Esophagus mucosa (tissue), 1 donor: ENCODE measurements at places on chromosomes 2 and 18. TPM values are rescaled to one million over a fixed set of nuclear protein-coding genes. Genes with fewer than 3 reads are reported as not detected.

DNA sequence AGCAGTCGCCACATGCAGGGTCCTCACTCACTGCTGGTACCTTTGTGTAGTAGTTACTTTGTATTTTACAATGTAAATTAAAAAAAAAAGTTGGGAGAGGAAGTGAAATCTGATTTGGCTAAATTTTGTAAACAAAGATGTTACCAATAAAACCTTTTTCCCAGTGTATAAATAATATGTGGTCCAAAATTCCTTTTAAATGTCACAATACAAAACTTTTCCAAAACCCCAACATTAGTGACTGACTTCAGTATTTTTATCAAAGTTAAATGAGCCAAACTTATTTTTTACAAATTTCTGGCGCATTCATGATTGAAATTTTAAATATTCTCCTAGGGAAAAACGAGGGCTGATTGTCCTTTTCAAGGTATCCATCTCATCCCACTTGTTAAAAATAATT lies 239.9 kb downstream of the AGAP1 start:
- no peak for ATAC-seq

GRCh38 chr2:205364261-205364660 lies 318.0 kb upstream of the NRP2 start:
- ATAC-seq: no peak

DNA sequence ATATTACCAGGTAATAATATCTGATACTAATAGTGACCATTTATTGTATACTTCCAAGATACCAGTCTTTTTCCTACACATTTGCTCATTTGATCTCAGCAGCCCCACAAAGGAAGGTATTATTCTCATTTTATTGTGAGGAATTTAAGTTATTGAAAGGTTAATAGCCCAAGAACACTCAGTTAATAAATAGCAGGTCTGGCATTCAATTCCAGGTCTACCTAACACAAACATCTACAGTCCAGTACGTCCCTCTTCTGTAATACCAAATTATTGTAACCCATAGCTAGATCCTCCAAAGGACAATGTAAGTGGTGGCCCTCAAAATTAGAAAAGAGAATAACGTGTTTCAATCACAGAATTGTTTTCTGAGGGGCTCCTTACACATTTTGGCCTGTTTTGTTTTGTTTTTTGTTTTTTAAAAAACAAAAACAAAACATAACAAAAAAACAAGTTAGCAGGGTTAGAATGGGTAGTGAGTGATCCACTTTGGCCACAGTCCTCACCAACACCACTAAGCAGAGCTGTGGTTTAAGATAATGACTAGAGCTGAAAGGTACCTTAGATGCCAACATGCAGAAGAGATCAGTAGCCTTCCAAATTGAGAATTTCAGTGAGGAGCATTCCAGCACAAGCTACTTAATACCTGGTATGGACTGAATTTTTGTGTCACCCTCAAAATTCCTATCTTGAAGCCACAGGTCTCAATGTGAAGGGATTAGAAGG lies 137.5 kb downstream of the DYM start:
- ATAC-seq: no peak

DNA sequence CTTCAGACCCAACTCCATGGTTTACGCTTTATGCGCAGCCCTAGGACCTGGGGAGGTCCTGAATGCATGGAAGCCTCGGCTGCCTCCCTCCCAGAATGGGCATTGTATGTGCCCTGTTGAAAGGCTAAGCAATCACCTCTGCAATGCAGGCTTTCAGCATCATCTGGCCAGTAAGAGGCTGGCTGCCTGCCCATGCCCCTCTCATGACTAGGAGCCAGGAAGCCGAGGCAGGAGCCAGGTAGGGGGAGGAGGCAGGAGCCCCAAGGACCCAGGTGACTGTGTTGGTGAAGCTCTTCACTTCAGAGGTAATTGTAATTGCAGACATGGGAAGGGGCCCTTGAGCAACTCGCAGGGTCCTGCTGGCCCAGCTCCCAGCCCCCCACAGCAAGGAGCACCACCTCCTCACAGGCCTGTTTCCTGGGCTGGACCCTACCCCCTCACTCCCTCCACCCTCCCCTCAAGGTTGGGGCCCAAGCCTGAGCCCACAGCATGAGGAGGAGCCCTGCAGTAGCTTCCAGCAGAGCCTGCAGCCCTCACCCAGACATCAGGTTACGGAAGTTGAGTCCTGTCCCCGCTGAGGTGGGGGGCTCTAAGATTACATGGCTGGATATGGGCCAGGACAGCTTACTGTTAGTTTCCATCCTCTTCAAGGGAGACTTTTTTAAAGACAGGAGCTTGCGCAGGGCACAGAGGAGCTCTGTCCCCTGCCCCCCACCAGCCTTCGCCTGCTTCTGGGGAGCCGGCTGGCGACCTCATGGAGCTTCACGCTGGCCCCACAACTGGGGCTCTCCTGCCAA lies 21.9 kb downstream of the CRACDL start:
- no peak for ATAC-seq

DNA sequence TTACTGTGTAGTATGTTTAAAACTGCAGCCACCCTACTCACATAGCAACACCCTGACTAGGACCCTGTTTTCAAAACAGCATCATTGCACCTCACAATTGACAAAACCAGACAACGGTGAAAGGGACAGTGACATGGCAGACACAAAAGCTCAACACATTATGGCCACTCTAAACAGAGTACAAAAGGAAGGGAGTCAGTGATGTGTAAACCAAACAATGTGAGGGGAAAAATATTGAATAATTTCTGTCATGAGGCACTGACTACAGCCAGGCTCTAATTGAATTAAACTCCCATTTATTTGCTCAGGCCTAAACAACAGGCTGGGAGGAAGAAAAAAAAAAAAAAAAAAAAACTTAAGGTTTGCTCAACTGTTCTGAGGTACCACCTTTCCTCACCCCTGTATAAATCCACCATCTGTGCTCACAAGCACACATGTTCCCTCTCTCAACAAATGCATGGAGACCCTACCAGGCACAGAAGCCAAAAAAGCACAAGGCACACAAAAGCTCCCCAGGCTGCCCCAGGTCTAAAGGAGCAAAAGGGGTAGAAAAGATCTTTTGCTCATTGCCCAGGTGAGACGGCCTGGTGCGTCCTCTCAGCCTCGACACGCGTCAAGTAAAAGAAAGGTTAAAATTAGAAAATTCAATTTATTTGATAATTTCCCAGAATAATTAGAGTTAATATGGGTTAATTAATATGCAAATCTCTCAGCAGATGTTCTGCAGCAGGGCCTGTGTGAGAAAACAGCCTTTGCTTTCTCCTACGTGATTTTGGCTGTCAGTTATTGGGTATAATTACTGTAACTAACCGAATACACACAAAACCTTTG lies 80.9 kb downstream of the ZEB2 start:
- ATAC-seq: no peak

- ATAC-seq: no peak
These were observed 164.4 kb downstream of the PRPF40A start for GRCh38 chr2:152552888-152553287.

DNA sequence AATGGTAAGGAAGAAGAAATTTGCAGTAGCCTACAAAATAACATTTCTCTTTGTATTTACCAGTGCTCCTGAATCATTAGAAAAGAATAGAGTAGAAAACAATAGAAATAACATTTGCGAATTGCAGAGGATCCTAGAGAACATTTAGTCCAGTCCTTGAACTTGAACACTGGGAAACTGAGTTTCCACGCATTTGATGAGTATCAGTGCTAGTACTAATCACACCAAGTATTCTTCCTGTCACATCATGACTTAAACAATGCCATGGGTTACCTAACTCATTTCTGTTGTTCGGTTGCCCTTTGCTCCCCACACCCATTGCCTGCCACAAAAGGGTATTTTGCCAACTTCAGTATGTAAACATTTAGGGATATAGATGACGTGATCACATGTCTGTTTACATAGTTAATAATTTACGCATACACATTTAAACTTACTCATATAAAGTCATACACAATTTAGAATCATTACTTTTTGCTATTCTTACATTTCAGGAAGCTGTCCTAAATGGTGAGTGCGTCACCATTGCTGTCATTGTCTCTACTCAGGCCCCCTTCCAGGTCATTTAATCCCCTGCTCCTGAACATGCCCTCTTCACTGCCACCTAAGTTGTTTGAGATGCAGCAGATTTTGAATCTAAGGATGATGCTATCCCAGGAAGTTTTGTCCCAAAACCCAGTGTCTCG lies 42.3 kb downstream of the CRIM1 start:
- ATAC-seq: no peak

DNA sequence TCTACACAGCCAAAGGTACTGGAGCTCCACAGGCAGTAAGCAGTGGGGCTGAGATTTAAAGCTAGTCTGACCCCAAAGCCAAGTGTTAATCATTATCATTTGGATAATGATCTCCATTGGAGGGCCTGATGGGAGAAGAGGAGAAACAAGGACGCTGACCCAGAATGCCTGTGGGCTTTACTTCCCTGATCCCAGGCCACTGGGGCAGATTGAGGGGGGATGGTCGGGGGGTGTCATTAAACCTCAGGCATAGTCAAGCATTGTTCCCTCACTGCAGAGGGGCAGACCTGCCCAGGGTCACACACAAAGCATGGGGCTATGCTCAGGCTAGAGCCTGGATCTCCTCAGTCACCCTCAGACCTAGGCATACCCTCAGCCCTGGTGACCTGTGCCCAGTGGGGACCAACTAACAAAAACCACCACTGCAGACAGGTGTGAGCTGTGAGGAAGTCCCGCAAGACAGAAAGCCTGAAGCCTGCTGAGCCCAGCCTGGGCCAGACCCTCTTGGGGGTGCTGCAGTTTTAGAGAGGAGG lies 53.4 kb downstream of the SDC1 start:
- ATAC-seq: no peak

GRCh38 chr2:64223055-64223454 lies 78.8 kb upstream of the PELI1 start:
- ATAC-seq: no peak

DNA sequence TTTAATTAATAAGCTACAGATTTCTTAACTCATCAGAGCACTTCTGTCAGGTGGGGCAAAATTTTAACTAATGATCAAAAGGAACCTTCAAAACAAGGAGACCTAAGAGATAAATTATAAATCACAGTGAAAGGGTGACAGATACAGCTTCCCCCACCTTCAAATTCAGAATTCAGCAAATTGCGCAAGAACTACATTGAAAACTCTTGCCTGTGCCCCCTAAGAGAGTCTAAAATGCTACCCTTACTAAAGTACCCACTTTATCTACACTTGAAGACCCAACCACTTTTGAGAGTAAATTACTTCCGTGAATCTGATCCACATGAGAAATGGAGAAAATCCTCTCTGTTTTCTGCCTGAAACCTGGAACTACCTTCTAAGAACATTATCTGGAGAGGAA lies 324.9 kb downstream of the PAX3 start:
- ATAC-seq: no peak

GRCh38 chr2:40213071-40213470 lies 238.8 kb downstream of the SLC8A1 start:
- ATAC-seq: no peak

GRCh38 chr2:128449226-128450061 lies 130.8 kb upstream of the HS6ST1 start:
- no peak for ATAC-seq

DNA sequence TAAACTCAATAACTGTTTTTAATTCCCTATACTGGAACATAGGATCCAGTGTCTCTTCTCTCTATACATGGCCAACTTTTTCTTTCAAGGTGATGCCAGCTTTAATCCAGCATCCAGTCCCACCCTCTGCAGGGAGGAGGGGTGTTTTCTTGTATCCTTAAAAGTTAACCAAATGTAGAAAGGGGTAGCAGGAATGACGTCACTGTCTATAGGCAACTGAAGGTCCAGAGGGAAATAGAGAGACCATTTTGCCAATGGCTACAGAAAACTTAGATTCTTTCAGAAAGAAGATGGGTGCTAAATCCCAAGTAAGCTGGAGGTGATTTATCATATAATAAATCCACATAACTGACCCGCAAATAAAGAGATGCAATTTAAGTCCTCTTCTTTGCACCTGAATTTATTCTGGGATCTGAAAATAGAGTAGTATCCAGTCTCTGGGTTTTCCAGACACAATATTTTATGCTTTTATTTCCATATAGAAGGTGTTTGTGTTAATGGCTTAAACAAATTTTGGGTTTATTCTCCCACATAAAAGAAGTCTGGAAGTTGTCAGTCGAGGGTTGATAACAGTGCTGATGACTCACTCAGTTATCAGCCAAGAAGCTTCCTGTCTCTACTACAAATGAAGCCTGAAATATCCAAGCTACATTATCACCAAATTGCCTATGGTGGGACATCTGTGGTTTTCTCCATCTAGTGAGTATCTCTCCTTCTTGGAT lies 5.7 kb upstream of the DNER start:
- no peak for ATAC-seq

GRCh38 chr2:184685999-184686841 lies 87.9 kb downstream of the ZNF804A start:
- no peak for ATAC-seq

DNA sequence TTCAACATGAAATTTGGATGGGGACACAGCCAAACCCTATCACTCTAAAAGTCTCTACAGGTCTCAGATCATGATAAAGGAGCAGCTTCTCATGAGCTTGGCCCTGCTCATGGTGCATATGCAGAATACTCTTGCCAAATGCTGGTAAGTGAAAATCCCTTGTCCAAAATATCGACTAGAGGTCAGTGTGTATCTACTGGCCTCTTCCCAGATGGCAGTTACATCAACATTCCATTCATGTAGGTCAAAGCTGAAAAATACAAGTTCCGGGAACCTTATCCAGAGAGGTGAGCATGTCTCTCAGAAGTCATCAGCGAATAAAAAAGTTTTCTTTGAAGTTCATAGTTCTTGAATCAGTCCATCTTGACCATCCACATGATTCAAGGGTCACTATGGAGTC lies 7.6 kb upstream of the NT5C1B start:
- no peak for ATAC-seq

DNA sequence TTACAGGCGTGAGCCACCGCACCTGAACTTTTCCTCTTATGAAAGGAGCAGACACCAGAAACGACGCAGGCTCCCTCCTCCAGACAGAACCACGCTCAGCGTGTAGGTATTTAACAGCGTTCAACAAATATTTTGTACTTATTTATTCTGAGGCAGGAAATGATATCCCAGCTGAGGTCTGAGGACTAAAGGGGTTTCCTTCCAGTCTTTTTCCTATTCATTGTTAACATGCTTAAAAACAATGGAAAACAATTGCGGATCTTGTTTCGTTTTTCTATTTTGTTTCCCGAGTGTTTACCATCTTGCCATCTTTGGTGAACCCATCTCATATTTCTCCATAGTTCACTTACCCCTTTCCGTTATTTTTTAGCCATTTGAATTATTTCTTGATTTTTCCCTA lies 43.7 kb upstream of the FOSL2 start:
- ATAC-seq: no peak

- no peak for ATAC-seq
These were observed 69.6 kb upstream of the CD28 start for GRCh38 chr2:203636588-203637470.

SP140 gene
- total RNA-seq: 0.96 TPM

MROH2A gene
- total RNA-seq: 0.52 TPM

PHOSPHO2 gene
- total RNA-seq: 1.7 TPM

UGT1A8 gene
- 0.16 TPM for total RNA-seq

DAPL1 gene
- 179 TPM for total RNA-seq

C2orf66 gene
- not detected for total RNA-seq

FTCDNL1 gene
- total RNA-seq: 1.6 TPM

ZNF385B gene
- 0.32 TPM for total RNA-seq

SLC4A3 gene
- 3.0 TPM for total RNA-seq

TTL gene
- total RNA-seq: 21.6 TPM

FZD7 gene
- total RNA-seq: 3.0 TPM
